ENCODE measurements at places on chromosomes 3 and 15.

DNA sequence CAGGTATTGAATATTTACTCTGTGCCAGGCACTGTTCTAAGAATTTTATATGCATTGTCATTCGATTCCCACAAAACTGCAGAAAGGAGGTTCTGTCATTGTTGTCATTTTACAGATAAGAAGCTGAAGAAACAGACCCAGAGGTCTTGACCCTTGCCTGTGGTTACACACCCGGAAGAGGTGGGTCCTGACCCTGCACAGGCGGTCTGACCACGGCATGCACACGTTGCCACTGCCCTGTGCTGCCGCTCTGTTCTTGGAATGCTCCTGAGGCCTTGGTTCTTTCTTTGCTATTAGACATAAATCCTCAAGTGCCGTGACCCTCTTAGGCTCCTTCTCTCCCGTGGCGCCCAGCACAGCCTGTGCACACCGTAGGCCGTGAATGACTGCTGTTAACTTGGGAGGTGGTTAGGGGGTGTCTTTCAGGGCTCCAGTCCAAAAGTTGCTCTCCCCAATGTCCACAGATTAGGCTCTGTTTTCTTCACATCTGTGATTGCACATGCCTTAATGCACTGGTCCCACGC is 74.1 kb upstream of the PLXNA1 start:
- H3K4me1 ChIP-seq = peaks cover 46% of the 10 kb centered on the region
- H3K27ac ChIP-seq = no peak overlapping the region
- H3K27me3 ChIP-seq = no peaks in the 10 kb centered on the region
- DNase-seq = no peak
- H3K36me3 ChIP-seq = peaks cover 10% of the 10 kb centered on the region
- H3K4me3 ChIP-seq = no peak overlapping the region

GRCh38 chr3:183870563-183870962 is 14.1 kb downstream of the PARL start:
- peaks cover 18% of the 10 kb centered on the region for H3K36me3 ChIP-seq
- no peaks in the 10 kb centered on the region for H3K27me3 ChIP-seq
- H3K27ac ChIP-seq = no peak overlapping the region
- DNase-seq = no peak

DNA sequence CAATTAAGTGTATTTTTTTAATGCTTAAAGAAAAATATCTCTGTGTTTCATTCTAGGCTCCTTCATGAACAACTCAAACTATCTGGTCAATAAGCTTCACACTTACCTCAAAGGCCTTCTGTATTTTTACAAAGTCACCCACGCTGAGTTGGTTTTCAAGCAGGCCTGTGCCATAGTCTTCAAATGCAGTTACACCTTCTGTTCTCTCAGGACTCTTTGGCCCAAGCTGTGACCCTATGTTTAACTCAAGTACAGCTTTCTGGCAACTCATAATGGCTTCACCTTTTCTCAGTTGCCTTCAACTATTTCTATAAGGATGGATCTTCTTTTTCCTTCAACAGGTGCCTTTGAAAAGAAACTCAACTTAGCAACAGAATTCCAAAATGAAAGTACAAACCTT is 587 bp downstream of the WDR49 start:
- peaks cover 2% of the 10 kb centered on the region for H3K4me1 ChIP-seq
- DNase-seq = no peak
- H3K36me3 ChIP-seq = no peaks in the 10 kb centered on the region
- no peaks in the 10 kb centered on the region for H3K27me3 ChIP-seq
- H3K4me3 ChIP-seq = no peak overlapping the region

DNA sequence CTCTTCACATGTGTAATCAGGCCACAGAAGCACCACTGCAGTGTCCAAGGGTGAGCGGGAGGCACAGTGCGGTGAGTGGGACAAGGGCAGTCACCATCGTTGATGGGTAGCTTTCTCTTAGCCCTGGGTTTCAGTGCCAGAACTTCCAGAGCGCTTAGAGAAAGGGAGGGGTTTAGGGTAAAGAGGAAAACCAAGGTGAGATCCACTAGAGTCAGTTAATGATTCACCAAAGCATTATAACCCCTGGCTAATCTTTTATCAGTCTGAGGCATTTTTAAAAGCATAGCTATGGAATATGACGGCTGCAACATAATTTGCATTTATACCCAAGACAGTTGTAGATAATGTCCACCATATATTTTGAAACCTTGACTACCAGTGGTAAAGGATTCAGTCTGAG is 94.8 kb downstream of the SHQ1 start:
- no peak overlapping the region for H3K27ac ChIP-seq
- DNase-seq = no peak
- peaks cover 36% of the 10 kb centered on the region for H3K36me3 ChIP-seq
- no peak overlapping the region for H3K4me3 ChIP-seq

GRCh38 chr15:68208136-68208535 is 3.0 kb upstream of the CALML4 start:
- H3K27ac ChIP-seq = peak overlapping the region; percentile 70
- H3K27me3 ChIP-seq = no peaks in the 10 kb centered on the region
- peak overlapping the region; percentile 50 for H3K4me3 ChIP-seq
- H3K36me3 ChIP-seq = peaks cover 15% of the 10 kb centered on the region

Measured in activated T-helper 2 cell treated with anti-CD3 and anti-CD28 coated beads, Interferon-gamma antibody, Interleukin-2, Interleukin-4, amounts not matched to agents 10 μg/mL and 5 μg/mL and 100 μg/mL, durations not matched to agents 14 hours and 24 hours and 36 hours (primary cell).